ENCODE measurements at places on chromosomes 11 and 22.

DNA sequence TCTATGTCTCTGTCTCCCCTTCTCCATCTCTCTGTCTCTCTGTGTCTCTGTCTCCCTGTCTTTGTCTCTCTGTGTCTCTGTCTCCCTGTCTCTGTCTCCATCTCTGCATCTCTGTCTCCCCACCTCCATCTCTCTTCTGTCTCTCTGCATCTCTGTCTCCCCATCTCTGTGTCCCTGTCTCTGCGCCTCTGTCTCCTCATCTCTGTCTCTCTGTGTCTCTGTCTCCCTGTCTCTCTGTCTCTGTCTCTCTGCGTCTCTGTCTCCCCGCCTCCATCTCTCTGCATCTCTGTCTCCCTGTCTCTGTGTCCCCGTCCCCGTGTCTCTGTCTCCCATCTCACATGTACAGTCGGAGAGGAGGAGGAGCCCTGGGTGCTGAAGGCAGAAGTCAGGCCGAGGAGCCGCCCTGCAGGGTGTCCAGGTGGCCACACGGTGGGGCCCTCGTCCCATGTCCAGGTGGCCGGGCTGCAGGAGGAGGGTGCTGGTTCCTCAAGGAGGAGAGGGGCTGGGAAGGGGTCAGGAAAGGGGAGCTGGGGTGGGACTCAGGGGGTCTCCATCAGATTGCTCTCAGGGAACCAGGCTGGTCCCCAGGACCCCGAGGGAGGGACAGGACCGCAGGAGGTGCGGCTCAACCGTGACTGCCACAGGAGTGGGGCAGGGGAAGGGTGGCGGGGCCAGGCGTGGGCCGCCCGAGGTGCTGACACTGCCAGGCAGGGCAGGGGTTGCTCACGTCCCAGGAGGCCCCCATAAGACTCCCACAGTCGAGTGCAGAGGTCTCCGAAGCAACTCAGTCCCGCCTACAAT is 25.6 kb upstream of the TH start:
- no peak overlapping the region for H3K4me3 ChIP-seq
- H3K27ac ChIP-seq: no peak overlapping the region
- peaks cover 23% of the 10 kb centered on the region for H3K4me1 ChIP-seq
- DNase-seq: peak; percentile 76
- H3K27me3 ChIP-seq: no peaks in the 10 kb centered on the region

DNA sequence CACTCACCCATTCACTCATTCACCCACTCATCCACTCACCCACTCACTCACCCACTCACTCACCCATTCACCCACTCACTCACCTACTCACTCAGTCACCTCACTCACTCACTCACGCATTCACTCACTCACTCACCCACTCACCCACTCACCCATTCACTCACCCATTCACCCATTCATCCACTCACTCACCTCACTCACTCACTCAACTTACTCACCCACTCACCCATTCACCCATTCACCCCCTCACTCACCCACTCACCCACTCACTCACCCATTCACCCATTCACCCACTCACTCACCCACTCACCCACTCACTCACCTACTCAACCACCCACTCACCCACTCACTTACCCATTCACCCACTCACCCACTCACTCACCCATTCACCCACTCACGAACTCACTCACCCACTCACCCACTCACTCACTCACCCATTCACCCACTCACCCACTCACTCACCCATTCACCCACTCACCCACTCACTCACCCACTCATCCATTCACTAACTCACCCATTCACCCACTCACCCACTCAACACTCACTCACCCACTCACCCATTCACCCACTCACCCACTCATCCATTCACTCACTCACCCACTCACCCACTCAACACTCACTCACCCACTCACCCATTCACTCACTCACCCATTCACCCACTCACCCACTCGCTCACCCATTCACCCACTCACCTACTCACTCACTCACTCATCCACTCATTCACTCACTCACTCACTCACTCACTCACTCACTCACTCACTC is 13.7 kb downstream of the MUC5AC start:
- no peak overlapping the region for H3K27ac ChIP-seq
- H3K4me1 ChIP-seq: no peaks in the 10 kb centered on the region
- DNase-seq: no peak
- no peak overlapping the region for H3K4me3 ChIP-seq
- no peaks in the 10 kb centered on the region for H3K27me3 ChIP-seq

DNA sequence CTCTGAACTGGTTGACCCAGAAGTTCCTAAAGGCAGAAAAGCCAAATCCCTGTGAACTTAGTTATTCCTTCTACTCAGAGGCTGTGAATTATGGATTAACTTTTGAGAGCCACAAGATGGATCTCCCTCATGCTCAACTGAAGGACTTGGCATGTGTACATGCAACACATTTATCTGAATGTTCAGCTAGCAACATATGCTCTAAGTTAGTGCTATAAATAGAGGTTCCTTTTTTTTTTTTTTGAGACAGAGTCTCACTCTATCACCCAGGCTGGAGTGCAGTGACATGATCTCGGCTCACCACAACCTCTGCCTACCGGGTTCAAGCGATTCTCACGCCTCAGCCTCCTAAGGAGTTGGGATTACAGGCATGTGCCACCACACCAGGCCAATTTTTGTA is 40.1 kb downstream of the EIF4ENIF1 start:
- H3K36me3 ChIP-seq: peaks cover 29% of the 10 kb centered on the region
- H3K4me1 ChIP-seq: peaks cover 16% of the 10 kb centered on the region
- peak; percentile 18 for DNase-seq
- H3K27me3 ChIP-seq: no peaks in the 10 kb centered on the region
- no peak overlapping the region for H3K4me3 ChIP-seq
- peak overlapping the region; percentile 55 for H3K27ac ChIP-seq

- no peaks in the 10 kb centered on the region for H3K4me1 ChIP-seq
- no peak for DNase-seq
- H3K36me3 ChIP-seq: no peaks in the 10 kb centered on the region
- H3K27ac ChIP-seq: no peak overlapping the region
- H3K27me3 ChIP-seq: no peaks in the 10 kb centered on the region
Measured at GRCh38 chr11:1460396-1460985, 26.1 kb downstream of the MOB2 start.

DNA sequence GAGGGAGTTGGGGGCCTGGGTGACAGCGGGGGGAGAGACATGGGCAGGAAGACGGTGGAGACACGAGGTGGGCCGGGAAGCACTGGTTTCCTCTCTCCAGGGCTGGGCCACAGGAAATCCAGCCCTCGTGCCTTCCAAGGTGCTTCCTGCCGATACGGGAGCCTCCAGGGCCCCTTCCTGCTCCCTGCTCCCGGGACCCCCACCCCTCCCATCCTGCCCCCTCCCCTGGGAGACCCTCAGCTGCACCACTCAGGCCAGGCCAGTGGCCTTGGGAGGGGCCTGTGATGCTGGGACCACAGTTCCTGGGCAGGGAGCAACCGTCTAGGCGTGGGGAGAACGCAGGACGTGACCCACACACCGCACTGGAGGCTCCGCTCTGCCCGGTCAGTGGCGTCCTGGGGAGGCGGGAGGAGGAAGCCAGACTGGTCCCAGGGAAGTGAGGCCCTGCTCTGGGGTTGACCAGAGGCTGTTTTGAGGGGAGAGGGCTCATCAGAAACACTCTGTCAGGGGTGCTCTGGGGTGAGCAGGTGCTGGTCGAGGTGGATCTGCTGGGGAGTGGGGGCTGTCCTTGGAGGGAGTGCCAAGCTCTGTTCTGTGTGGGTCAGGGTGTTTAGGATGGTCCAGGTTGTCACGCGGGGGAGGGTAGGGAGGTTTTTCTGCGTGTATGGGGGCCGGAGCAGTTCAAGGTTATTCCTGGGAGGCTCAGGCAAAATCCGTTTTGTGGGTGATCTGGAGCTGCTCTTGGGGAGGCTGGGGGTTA is at the start of gene SHANK3:
Gene SHANK3 (plus strand): TSS at position 353 of the 760 bp plus-strand sequence.
- DNase-seq: peak; percentile 59
- H3K4me1 ChIP-seq: peaks cover 8% of the 10 kb centered on the region
- no peaks in the 10 kb centered on the region for H3K36me3 ChIP-seq
- H3K4me3 ChIP-seq: peak within 1 kb of the TSS; percentile 40
- H3K27ac ChIP-seq: peak within 1 kb of the TSS; percentile 69
- H3K27me3 ChIP-seq: peaks cover 52% of the 10 kb centered on the region

DNA sequence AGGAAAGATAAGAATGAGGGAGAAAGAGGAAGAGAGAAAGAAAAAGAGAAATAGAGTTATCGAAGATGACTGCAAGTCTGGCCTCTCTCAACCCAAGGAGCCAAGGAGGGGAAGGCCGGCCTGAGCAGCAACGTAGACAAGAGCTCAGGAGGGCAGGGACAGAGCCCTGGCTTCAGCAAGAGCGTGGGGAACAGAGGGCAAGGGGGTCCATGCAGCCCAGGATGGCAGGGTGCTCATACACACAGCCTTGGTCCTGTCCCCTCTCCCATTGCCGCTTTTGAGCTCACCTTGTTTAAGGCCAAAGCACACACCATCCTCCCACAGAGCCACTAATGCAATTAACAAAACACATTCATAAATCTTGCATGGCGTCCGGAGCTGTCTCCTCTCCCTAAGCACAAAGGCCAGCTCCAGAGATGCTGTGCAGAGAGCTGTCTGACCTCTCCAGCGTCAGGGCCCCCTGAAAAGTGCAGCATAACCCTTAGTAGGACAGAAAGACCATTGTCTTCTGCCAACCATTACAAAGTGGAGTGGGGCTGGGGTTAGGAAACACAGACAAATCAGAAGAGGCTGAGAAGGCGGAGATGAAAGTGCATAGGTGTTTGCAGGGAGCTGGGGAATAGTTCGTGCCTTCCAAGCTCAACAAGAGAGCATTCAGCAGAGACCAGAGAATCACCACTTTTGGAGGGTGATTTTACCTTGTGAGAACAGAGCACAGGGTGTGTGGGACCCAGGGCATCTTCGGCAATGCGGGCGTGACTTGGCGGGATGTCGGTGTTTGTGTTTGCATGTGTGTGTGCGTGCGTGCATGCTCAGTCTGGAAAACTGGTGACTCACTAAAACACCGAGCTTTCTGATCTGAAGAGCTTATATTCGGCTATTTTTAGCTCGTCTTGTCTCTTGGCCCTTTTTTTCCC is 28.2 kb upstream of the JAM3 start:
- H3K27ac ChIP-seq: no peak overlapping the region
- no peaks in the 10 kb centered on the region for H3K36me3 ChIP-seq
- H3K4me3 ChIP-seq: no peak overlapping the region
- peaks cover 75% of the 10 kb centered on the region for H3K4me1 ChIP-seq

DNA sequence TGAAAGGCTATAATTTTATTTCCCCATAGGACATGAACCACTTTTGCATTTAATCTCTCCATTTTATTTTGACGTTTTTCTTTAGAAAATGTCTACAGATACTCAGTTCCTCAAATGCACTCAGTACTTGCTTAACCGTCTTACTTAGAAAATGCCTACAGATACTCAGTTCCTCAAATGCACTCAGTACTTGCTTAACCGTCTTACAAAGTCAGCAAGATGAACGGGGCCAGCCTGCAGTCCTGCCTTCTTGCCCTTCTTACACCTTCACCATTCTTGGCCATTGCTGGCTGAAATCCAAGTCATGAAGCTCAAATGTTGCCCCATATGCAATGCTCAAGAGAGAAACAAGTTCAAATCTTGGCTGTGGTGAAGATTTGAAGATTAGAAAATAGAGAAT is 34.1 kb downstream of the CSNK2A3 start:
- peak; percentile 35 for DNase-seq
- H3K36me3 ChIP-seq: peaks cover 1% of the 10 kb centered on the region
- H3K27ac ChIP-seq: no peak overlapping the region

- DNase-seq: no peak
- peak overlapping the region; percentile 94 for H3K4me3 ChIP-seq
- peak overlapping the region; percentile 80 for H3K27ac ChIP-seq
- H3K36me3 ChIP-seq: peaks cover 5% of the 10 kb centered on the region
- peaks cover 22% of the 10 kb centered on the region for H3K27me3 ChIP-seq
- H3K4me1 ChIP-seq: peaks cover 30% of the 10 kb centered on the region
Measured at GRCh38 chr11:33774736-33775466, 581 bp upstream of the FBXO3 start.

DNA sequence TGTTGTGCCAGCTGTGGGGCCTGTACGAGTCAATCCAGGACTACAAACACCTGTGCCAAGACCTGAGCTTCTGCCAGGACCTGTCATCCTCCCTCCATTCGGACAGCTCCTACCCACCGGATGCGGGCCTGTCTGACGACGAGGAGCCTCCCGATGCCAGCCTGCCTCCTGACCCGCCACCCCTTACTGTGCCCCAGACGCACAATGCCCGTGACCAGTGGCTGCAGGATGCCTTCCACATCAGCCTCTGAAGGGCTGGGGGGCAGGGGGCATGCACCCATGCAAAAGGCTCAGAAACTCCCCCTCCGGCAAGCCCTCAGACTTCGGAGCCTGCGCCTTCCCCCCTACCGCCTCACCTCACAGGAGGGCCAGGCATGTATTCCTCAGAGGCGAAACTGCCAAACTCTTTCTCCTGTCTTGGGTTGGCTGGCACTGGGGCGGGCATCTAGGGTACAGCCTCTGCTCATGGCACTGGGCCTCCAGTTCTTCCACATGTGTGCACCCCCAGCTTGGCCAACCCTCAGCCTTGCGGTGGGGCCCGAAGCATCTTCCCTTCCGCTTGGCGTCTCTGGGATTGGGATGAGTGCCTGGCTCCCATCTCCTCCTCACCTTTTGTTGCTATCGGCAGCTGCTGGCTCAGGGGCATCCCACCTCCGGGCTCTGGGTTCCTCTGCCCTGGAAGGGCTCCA is 1.2 kb downstream of the FAM89B start:
- H3K4me1 ChIP-seq: peaks cover 76% of the 10 kb centered on the region
- H3K4me3 ChIP-seq: peak overlapping the region; percentile 65
- H3K27me3 ChIP-seq: no peaks in the 10 kb centered on the region

DNA sequence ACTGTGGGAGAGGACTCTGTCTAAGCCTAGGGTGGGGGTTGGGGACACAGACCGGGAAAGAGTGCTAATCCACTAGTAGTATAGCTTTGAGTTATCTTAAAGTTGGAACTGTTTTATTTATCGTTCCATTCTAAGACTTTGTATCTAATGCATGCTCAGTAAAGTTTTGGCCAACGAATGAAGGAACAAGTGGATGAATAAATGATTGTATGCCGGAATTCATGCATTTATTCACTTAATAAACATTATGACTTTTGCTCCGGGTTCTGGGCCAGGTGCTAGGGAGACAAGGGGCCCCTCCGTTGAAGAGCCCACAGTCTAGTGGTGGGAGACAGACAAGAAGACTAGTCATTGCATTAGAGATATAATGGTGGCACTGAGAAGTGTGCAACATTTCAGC is 645 bp downstream of the RNF121 start:
- H3K27ac ChIP-seq: peak overlapping the region; percentile 67
- H3K36me3 ChIP-seq: peaks cover 6% of the 10 kb centered on the region
- peak overlapping the region; percentile 97 for H3K4me3 ChIP-seq
- H3K27me3 ChIP-seq: no peaks in the 10 kb centered on the region
- DNase-seq: no peak

GRCh38 chr11:10447445-10447844 is 7.6 kb upstream of the AMPD3 start:
- peaks cover 22% of the 10 kb centered on the region for H3K27me3 ChIP-seq
- no peaks in the 10 kb centered on the region for H3K36me3 ChIP-seq
- H3K4me3 ChIP-seq: no peak overlapping the region
- DNase-seq: no peak
- H3K4me1 ChIP-seq: peaks cover 10% of the 10 kb centered on the region

GRCh38 chr22:45441138-45441537 is 27.6 kb downstream of the RIBC2 start:
- H3K36me3 ChIP-seq: no peaks in the 10 kb centered on the region
- no peak overlapping the region for H3K27ac ChIP-seq
- peaks cover 4% of the 10 kb centered on the region for H3K4me1 ChIP-seq
- peak; percentile 86 for DNase-seq
- no peak overlapping the region for H3K4me3 ChIP-seq
- no peaks in the 10 kb centered on the region for H3K27me3 ChIP-seq

GRCh38 chr11:58927393-58928106 is 11.7 kb upstream of the GLYATL1 start:
- peak; percentile 65 for DNase-seq
- peaks cover 10% of the 10 kb centered on the region for H3K4me1 ChIP-seq

GRCh38 chr11:120224972-120225909 is 14.4 kb downstream of the OAF start:
- peak overlapping the region; percentile 73 for H3K27ac ChIP-seq
- H3K4me1 ChIP-seq: peaks cover 42% of the 10 kb centered on the region
- H3K4me3 ChIP-seq: no peak overlapping the region
- H3K27me3 ChIP-seq: no peaks in the 10 kb centered on the region
- DNase-seq: peak; percentile 75
